ENCODE measurements at places on chromosomes 13 and 19.

GRCh38 chr19:29662604-29663404 lies 2.5 kb upstream of the PLEKHF1 start:
- no peak for DNase-seq

- no peak for DNase-seq
These were observed 49.9 kb downstream of the DNAJC3 start for GRCh38 chr13:95726876-95727275.

DNA sequence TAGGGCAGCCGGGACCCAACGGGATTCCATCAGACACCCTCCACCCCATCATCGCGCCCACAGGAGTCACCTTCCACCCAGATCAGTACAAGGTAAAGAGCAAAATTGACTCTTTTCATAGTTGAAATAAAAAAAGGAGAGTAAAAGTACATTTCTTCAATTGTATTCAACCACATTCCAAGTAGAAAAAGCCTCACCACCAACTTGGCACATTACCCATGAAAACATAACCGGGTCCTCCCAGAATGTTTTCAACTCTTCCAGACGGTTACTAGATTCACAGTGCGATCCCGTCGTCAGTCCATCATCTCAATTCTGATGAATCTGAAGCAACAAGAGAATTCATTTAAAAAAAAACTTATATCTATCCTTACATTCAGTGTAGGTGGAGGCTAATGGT lies 125.2 kb downstream of the RAB20 start:
- DNase-seq: no peak

- DNase-seq: no peak
These were observed 705 bp downstream of the STXBP2 start for GRCh38 chr19:7637374-7638256.
